ENCODE measurements at places on chromosomes 2 and 18.

GRCh38 chr18:48961547-48961946 lies 10.8 kb upstream of the SMAD7 start:
- no peak for DNase-seq

DNA sequence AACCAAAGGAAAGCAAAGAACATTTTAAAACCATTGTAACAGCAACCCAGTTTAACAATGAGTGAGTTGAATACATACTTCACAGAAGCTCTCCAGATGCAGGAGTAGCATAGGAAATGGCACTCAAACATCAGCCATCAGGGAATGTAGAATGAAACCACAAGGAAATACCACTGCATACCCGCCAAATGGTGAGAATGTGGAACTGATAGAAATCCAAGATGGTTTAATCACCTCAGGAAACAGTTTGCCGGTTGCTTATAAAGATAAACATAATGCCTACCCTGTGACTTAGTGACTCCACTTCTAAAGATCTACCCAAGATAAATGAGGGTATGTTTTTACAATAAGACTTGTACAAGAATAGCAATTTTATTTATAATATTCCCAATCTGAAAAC lies 132.0 kb downstream of the GALNT1 start:
- no peak for DNase-seq

GRCh38 chr2:676647-677055 lies 555 bp downstream of the TMEM18 start:
- DNase-seq, result peak; percentile 98

DNA sequence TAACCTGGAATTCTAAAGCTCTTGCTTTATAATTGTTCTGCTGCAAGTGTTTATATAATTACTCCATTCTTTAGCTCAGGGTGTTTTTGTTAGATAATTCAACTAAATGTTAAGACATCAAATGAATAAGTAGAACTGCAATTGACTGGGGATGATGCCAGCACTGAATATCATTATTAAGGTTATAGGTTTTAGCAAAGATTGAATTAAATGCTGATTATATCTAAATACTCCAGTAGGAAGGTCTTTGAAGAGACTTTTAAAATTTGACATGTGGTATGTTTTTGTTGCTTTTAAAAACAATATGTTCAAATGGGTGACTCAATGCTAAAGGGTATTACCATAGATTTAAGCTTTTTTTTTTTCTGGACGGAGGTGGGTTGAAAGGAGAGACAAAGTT lies 170.1 kb upstream of the THUMPD2 start:
- no peak for DNase-seq

- peak; percentile 47 for DNase-seq
Measured at GRCh38 chr2:234676783-234677450, 180.0 kb upstream of the ARL4C start.

DNA sequence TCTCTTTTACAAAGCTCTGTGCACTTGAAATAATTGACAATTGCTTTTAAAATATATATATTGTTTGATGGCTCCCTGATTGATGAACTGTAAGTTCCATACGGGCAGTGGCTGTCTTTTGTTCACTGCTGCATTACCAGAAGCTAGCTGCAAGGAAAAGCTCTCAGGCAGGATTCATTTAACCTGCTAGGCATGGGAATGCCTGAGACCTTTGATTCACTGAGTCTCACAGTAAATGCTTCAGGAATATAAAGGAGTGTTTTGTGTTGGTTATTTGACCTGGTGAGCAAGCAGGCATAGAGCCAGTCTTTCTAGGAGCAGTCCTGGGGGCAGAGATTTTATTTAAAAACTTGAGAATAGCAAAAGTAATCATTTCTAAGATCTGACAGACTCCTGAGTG lies 193.2 kb upstream of the ITGA4 start:
- no peak for DNase-seq

- DNase-seq, result no peak
Measured at GRCh38 chr2:280650-281110, 7.2 kb downstream of the ALKAL2 start.

- DNase-seq, result no peak
Measured at GRCh38 chr2:234451852-234452625, 44.8 kb downstream of the ARL4C start.

DNA sequence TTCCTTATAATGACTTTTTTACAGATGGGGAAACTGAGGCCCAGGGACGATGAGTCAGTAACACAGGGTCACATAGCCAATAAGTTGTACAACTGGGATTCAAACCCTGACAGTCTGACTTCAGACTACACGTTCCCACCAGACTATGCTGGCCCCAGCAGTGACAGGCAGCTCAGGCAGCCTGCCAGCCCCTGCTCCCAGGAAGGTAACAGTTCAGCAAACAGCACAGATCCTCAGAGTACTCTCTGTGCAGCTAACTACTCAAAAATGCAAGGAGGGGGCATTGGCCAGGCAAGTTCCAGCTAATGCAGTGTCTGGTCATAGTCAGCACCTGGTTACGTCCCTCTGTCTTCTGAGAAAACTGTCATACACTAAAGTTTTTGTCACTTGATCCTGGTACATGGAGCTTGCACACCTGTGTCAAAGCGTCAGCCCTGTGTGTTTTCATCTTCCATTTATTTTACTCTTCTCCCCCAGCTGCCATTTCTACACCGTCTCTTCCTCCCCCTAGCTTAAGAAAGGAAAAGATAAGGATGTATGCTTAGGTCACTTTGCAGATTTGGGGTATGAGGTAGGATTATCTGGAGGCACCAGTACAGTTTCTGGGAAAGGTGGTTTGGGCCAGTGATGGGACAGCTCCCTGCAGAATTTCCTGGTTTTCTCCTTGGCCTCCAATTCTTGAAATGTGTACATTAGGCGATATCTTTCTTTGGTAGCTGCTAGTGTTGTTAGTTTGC lies 4.5 kb downstream of the SMARCAL1 start:
- DNase-seq, result no peak

DNA sequence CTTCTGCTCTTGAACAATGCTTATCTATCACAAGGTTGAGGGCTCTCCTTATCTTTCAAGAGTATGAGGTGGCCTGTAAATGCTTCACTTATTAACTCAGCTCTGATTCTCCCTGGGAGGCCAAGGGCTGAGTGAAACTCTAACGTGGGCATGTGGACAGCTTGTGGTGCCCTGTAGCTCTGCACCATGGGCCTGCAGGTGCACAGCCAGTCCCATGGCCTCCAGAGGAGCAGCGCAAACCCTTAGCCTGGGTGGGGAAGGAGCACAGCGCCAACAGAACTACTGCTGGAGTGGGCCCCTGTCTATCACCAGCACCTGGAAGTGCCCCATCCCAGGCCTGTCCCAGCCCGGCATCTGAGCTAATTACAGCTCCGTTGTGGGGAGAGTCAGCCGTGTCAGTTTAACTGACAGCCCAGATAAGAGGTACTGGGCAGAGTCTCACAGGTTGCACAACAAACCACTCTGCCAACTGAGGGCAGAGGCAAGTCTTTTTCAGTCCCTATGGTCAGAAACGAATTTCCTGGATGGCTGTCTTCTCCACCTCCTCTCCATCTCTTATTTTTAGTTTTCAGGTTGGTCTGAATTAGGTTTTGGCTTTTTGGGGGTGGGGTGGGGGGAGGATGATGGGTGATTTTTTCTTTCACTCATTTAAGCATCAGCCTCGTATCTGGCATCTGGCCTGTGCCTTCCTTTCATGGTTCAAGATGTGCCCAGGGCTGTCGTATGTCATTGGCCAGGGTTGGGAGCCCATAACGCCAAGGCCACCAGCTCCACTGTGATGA lies 219.5 kb downstream of the BCL2 start:
- no peak for DNase-seq

- no peak for DNase-seq
Measured at GRCh38 chr2:25337276-25337675, 4.4 kb downstream of the DNMT3A start.

DNA sequence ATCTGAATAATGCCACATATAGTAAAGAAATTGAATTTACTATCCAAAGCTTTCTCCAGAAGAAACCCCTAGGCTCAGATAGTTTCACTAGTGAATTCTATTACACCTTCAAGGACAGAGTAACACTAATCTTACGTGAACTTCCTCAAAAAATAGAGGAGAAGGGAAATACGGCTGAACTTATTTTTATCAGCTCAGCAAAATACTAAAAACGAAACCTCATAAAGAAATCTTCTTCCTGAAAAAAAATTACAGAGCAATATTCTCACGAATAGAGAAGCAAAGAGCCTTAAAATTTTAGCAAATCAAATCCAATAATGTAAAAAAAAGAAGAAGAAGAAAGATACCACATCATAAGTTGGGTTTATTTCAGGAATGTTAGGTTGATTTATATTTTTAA lies 14.7 kb downstream of the CAPN13 start:
- DNase-seq, result no peak

DNA sequence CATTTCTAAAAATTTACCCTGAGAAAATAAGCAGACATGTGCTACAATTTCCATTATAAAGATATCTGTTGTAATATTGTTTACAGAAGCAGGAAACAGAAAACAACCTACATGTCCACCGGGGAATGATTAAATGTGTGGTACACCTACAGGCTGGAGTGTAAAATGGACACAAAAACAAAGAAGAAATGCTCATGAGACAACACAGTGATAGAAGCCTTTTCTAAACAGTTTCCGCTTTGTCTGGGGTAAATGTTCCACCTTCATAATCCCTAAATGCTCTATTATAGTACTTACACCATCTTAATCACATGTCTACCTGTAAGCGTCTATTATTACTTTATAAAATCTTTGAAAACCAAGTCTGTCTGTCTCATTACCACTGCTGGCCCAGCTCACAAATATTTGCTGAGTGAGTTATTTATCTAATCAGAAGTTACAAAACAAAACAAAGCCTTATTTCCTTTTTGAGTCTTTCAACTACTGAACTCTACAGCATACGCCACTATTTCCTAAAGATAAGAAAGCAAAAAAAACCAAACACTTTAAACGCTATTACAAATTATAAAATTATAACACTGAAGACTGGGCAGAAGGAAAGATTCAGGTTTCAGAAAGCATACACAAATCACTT lies 95.3 kb downstream of the PIGN start:
- DNase-seq, result no peak

DNA sequence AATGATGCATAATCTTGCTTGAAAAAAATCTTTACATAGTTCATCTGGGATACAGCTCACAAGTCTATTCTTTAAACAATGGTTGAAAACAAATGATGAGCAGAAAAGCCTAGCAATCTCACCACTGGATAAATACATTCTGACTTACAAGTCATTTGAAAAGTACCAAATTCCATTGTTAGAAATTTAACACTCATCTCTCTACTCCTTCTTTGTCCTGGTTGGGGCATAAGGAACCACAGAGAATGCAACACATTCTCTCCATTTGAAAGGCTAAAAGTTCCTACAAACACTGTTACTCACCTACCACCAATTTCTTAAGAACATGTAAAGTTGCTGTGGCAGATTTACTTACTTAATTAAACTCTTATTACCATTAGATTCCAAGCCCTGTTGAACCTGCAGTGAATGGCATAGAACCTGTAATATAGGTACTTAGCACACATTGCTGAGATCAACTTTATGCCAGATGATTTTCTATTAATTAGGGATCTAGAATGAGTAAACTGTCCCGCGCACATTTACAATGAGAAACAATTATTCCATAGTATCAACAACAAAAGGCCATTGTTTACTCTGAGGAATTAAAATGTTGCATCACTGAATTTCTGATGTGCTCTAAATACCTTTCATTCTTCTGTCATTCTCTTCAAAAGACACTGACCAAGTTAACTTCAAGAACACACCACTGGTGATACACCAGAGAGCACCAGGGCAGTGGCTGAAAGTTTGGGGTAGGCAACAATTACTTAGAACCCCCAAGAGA lies 69.6 kb downstream of the CABYR start:
- DNase-seq, result no peak

DNA sequence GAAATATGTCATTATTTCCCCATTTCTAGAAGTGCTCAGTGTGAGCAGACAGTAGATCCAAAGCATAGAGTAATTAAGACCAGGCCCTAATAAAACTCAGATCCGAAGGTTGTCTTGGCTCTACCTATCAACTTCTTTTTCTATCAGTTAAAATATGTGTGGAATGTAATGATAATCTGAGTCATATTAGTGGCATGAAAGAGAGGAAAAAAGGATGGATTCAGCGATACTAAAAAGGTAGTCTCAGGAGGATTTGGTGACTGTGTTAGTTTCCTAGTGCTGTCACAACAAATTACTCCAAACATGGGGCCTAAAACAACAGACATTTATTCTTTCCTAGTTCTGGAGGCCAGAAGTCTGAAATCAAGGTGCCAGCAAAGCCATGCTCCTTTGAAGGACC lies 103.7 kb upstream of the NABP1 start:
- DNase-seq, result no peak
